Activated CD4-positive, alpha-beta T cell treated with anti-CD3 and anti-CD28 coated beads for 48 hours (primary cell): ENCODE measurements at places on chromosomes 12 and 14.

- DNase-seq, result no peak
Measured at GRCh38 chr12:57106021-57106708, 5.0 kb downstream of the STAT6 start.

- DNase-seq, result no peak
Measured at GRCh38 chr12:104991565-104992128, 5.5 kb downstream of the NOPCHAP1 start.

DNA sequence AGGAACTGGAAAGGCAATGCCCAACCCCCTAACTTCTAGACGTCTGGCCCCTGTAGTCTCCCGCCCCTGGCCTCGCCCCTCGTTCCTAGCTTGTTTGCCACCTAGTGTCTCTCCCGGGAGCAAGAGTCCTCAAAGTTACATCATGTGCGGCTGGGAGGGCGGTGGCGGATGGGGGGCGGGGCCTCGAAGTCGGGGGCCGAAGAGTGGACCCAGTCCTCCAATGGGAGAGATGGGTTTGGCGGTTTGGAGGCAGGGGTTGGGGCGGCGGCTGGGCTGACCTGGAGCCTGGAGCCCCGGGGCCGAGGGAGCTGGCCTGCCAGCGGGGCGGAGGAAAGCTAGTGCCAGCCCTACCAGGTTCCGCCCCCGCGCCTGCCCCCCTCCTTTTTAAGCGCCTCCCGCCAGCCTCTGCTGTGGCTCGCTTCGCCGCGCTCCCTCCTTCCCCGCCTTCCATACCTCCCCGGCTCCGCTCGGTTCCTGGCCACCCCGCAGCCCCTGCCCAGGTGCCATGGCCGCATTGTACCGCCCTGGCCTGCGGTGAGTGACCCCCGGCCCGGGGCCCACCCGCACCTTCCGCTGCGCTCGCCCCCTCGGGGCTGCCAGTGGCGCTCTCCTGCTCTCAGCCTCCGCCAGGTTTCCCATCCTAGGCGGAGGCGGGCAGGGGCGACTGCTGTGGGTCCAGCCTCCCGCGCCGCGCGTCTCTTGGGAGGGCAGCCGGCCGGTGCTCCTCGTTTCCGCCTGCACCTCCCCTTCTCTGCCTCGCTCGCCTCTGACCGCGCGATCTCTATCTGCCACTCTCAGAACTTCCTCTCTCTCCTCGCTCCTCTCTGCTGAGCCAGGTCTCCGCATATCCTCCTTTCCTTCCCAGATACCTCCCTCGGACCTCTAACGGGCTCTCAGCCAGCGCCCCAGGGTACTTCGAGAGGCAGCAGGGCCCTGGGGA is at the start of gene PCK2:
Gene PCK2, plus strand, starts transcription at position 411 of the 940 bp plus-strand sequence. Its CDS starts 95 bp downstream, at position 506.
- DNase-seq, result peak; percentile 92

GRCh38 chr12:31278424-31278823 is 47.5 kb downstream of the SINHCAF start:
- no peak for DNase-seq

GRCh38 chr12:118537481-118537917 is 161.1 kb downstream of the SUDS3 start:
- no peak for DNase-seq

DNA sequence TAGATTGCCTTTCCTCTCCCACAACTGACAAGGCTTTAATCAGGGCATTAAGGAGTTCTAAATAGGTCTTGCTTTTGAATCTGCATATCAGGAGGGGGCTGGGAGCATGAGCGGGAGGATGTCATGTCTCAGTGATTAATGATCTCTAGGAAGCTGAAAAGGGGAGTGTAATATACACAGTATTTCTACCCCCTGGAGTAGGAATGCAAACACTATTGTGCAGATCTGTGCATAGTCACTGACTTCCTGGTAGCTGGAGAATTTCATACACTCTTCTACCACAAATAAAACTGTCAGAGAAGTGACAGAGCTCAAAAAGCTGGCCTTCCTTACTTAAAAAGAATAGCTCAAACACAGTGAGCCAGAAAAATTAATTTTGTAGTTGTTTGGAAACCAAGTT is 65.8 kb downstream of the RIC8B start:
- no peak for DNase-seq

GRCh38 chr12:119615518-119616475 is 22.2 kb downstream of the TMEM233 start:
- DNase-seq, result no peak

GRCh38 chr12:10802587-10802986 is at the start of gene TAS2R7:
TSS of gene TAS2R7 (minus strand) at chr12:10802627. CDS start at chr12:10802570, 57 bp downstream.
- DNase-seq, result no peak

DNA sequence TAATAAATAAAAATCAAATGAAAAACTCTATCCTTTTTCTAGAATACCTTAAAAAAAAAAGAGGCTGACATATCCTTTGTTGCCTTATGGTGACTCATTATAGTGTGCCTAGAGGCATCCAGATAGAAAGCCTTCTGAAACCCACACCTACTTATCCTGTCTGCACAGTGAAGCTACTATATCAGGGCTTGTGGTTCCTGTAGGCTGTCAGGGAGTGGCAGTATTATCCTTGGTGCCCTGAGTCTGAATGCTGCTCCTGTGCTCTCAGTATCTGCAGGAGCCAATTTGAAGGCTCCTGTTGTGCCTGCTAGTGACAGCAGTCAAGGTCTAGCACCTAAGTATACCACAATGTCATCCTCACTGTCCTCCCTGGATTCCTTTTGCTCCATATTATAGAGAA is 168.4 kb upstream of the AVPR1A start:
- DNase-seq, result no peak

DNA sequence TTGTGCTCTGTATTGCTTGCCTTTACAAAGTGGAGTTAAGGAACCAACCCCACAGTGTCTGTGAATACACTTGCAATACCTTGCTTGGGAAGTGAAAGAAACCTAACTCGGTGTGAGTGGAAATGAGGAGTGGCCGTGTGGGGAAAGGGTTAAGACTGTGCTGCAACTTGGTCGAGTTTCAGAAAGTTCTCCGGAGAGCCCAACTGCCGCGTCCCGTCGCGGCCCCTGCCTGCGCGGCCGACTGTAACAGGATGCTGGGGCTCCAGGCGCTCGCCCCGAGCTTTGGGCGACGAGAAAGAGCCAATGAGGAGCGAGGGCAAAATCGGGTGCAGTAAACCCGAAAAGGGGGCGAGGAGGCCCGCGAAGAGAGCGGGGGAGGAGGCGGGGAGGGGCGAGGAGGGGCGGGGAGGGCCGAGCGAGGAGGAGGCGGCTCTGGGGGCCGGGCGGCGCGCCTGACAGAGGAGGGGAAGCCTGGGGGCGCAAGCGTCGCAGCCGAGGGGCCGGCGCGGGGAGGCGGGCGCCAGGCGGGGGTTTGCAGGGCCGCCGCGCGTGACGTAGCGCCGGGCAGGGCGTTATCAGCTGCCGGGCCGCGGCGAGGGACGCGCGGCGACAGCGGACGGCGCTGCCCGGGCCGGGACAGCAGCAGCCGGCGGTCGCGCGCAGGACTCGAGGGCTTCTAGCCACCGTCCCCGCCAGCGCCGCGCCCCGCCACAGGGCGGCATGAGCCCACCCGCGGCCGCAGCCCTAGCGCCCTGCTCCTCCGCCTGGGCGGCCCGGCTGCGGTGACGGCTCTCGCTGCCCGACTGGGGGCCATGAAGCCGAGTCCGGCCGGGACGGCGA is at the start of gene DACT1:
Gene DACT1, plus strand, starts transcription at position 572 of the 840 bp plus-strand sequence. Its CDS starts 241 bp downstream, at position 813.
- DNase-seq, result peak; percentile 74

- DNase-seq, result no peak
Measured at GRCh38 chr14:100082723-100083122, 17.5 kb downstream of the EVL start.

DNA sequence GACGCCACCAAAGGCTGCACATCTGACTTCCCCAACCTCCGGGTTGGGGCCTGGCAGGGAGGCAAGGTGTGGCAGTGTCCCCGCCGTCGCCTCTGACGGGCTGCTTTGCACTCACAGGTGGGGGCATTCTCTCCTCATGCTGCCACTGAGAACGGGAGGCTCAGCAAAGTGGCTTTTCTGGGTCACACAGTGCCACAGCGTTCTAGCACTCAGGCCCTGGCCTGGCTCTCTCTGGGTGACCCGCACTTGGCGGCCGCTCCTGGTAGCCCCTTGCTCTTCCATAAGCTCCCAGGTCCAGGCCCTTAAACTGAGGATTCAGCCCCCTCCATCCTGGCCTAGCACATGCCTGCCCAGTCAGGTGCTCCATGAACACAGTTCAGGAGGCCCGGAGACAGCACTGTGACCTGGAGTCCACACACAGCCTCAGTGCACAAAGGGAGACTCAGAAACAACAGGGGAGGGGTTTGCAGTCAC is 25.2 kb downstream of the SERPINA1 start:
- DNase-seq, result no peak

GRCh38 chr14:45065540-45065939 is 18.4 kb upstream of the PRPF39 start:
- DNase-seq, result no peak

GRCh38 chr12:56529656-56530055 is 8.0 kb downstream of the RBMS2 start:
- no peak for DNase-seq

GRCh38 chr12:95187865-95188415 is 29.3 kb downstream of the FGD6 start:
- no peak for DNase-seq

- DNase-seq, result no peak
Measured at GRCh38 chr14:74949191-74949601, 6.2 kb downstream of the PGF start.

GRCh38 chr14:96735526-96735925 is 61.7 kb upstream of the VRK1 start:
- DNase-seq, result no peak

DNA sequence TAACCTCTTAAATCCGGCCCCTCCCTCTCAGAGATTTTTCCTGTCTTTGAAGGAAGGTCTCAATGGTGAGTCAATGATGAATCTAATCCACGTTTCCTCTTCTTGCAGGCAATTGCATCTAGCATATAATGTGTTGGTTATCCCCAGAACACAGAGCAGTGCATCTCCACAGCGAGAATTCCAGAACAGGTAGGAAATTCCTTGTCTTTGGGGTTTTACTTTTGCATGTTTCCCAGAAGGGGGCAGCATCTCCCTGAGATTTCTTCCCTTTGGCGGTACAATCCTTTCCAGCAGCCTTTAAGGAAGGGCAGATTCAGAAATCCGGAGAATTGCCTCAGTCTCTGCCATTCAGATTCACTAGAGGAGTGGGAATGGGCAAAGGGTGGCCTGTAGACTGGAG is 128.0 kb downstream of the KCNA5 start:
- no peak for DNase-seq

DNA sequence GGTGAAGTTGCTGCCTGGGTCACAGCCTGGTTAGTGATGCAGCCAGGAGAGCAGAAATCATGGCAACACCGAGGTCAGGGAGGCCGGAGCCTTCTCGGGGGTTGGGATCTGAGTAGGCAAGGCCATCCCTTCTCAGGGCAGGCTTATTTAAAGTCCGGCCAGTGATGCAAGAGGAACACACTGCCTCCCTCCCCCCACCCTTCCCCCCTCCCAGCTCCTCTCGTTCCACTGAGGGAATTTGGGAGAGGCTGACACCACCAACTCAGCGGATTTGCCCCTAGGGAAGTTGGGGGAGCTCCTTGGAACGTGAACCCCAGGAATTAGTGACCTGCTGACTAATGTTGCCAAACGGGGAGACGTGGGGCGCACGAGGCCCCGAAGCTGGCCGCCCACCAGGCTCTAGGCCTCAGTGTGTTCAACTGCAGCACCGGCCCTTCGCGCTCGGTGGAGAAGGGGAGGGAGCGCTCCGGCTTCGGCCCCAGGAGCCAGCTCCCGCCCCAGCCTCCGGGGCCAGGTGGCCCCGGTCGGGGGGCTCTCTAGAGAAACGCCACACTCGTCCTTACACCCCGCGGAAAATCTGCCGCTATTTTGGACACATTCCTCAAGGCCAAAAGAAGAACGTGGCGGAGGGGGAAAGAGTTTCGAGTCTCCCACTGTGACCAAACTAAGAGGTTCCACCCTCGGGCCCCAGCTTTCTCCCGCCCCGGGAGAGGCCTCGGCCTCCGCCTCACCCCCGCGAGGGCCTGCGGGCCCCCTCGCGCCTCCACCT is 1.6 kb downstream of the CTDSP2 start:
- peak; percentile 58 for DNase-seq

DNA sequence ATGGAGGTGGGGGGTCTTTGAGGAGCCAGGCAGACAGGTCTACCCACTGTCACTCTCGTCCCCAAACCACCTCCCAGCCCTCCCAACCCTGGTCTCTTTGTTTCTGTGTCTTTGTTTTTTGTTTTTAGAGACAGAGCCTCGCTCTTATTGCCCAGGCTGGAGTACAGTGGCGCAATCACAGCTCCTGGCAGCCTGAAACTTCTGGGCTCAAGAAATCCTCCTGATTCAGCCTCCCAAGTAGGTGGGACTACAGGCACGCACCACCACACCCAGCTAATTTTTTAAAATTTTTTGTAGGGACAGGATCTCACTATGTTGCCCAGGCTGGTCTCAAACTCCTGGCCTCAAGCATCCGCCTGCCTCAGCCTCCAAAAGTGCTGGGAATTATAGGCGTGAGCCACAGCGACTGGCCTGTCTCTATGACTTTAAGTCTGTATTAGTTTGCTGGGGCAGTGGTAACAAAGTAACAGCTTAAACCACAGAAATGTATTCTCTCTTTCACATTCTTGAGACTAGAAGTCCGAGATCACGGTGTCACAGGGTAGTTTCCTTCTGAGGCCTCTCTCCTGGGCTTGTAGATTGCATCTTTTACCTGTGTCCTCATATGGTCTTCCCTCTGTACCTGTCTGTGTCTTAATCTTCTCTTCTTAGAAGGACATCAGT is 26.1 kb downstream of the DTX1 start:
- DNase-seq, result no peak

GRCh38 chr12:89225401-89225800 is 126.9 kb downstream of the DUSP6 start:
- peak; percentile 85 for DNase-seq

DNA sequence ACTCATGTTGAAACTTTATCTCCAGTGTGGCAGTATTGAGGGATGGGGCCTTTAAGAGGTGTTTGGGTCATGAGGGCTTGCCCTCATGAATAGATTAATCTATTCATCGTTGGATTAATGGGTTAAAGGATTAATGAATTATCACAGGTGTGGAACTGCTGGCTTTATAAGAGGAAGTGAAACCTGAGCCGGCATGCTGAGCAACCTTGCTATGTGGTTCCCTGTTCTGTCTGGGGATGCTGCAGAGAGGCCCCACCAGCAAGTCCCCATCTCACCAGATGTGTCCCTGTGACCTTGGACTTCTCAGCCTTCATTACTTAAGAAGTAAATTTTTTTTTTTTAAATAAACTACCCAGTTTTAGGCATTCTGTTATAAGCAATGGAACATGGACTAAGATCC is 109.6 kb downstream of the DYRK2 start:
- no peak for DNase-seq

DNA sequence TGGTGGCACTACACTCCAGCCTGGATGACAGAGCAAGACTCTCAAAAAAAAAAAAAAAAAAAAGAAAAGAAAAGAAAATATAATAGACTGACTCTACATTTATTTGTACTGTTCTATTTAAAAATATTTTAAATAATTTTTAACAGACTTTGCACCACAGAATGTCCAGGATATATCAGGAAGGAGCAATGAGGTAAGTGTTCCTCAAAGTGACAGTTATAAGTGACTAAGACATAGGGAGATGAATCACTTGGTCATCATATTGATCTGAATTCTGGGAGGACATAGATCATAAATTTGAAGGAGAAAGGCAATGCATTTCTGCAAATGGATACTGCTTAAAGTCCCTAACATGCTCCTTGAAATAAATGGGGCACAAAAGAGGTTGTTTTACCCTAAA is 221.5 kb downstream of the KCNC2 start:
- DNase-seq, result no peak

- DNase-seq, result no peak
Measured at GRCh38 chr12:105453316-105453715, 122.8 kb downstream of the C12orf75 start.

- DNase-seq, result no peak
Measured at GRCh38 chr12:8699714-8700113, 1.9 kb downstream of the RIMKLB start.
